ENCODE measurements at places on chromosomes 5 and 9.

DNA sequence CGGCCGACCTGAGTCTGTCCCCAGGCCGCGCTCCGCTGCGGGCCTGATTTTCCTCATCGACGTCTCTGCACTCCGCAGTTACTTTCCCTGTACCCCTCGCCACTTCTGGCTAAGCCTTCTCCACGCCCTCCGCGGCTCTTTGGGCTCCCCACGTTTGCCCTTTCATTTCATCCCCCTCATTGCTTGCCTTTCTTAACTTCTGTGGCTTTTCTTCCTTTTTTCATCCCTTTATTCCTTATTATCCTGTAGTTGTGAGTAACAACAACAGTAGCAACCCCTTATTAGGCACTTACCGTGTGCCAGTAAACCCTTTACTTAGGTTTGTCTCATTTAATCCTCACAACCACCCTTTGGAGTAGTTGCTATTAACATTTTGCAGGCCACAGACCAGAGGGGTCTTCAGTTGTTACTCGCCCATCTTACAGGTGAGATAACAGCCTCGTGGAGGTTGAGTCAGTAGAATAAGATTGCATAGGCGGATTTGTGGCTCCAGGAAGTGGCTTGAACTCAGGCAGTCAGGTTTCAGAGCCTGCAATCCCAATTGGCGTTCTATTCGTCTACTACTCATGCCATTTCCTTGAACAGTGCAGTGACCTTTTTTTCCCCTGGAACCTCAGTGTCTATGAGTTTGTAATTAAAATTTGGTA is 724 bp downstream of the TCERG1 start:
- peak; percentile 25 for DNase-seq

DNA sequence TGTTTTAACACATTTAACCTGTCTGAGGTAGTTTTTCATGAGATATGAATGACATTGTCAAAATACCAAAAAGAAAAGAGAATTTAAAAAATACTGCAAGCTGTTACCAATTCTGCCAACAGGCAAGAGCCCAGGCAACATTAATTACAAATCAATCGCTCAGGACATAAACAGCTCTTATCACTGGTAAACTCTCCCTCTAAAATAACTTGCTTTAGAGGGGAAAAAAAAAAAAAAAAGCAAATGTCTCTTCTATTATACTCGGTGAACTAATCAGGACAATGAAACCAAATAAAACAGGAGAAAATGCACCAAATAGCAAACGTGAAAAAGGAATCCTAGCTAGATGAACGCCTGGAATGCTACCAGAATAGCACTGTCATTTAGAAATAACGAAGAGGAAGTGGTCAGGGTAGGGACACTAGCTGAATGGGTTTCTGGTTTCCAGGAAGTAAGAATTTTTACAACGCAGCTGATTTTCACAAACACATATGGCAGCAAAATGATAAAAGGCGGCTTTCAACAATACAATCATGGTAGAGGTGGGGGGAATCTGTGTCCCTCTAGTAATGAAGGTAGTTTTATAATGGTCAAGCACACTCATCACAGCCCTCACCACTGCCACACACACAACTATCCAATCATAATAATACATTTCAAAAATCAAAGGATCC is 94.9 kb downstream of the DENND1A start:
- no peak for DNase-seq

DNA sequence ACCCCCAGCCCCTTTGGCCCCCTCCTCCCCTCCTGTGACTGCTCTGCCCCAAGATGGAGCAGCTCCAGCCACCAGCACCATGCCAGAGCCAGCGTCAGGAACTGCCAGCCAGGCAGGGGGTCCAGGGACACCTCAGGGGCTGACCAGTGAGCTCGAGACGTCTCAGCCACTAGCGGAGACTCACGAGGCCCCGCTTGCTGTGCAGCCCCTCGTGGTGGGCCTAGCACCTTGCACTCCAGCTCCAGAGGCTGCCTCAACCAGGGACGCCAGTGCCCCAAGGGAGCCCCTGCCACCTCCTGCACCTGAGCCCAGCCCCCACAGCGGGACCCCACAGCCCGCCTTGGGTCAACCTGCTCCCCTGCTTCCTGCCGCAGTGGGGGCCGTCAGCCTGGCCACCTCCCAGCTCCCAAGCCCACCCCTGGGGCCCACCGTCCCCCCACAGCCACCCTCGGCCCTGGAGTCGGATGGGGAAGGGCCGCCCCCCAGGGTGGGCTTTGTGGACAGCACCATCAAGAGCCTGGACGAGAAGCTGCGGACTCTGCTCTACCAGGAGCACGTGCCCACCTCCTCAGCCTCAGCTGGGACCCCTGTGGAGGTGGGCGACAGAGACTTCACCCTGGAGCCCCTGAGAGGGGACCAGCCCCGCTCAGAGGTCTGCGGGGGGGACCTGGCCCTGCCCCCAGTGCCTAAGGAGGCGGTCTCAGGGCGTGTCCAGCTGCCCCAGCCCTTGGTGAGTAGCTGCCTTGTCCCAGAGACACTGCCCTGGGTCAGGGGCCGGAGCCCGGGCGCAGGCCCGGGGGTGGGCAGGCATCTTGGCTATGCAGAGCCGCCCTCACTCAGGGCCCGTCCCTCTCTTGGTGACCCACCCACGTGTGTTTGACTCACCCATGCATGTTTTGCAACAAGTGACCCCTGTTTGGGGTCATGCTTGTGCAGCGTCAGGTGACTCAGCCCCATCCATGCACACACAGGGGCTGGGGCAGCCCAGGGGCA is 105.2 kb downstream of the WNK2 start:
- DNase-seq = peak; percentile 39

GRCh38 chr5:79642210-79642609 is 30.0 kb downstream of the TENT2 start:
- DNase-seq = no peak

DNA sequence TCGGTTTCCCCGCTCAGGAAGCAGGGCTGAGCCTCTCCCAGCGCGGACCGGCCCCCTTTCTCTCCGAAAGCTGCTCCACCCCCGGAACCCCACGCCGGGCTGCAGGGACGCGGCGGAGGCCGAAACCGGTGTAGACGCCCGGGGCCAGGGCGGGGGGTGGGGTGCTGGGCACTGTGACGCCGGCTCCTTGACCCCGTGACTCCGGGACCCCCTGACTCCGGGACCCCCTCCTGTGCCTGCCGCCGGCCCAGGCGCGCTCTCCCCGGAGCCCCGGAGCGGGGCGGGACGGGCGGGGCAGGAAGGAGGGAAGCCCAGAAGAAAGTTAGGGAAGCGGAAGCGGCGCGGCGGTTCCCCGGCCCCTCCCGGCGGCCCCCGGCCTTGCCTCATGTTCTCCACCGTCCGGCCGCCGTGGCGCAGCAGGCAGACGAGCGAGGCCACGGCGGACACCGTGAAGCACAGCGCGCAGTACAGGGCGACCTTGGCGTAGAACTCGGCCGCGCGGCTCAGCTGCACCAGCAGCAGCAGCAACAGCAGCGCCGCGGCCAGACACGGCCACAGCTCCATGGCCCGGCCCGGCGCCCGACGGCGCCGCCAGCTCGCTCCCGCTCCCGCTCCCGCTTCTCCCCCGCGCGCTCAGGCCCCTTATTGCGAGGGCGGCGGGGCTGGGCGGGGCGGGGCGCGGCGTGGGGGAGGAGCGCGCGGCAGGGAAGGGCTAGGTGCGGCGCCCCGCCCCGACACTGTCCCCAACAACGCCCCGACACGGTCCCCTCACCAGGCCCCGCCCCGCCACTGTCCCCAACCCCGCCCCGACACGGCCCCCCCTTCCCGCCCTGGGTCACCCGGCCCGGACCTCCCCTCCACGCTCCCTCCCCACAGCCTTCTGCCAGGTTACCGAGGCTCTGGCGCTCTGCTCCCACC is at the start of gene AGPAT2:
Gene AGPAT2, minus strand, starts transcription at position 664 of the 918 bp plus-strand sequence. Its CDS starts 100 bp downstream, at position 564.
- no peak for DNase-seq

Measured in HS-5 (cell line).